ENCODE measurements at places on chromosomes 4 and X.
A peak's percentile ranks its signal among the peaks of the same experiment; 100 is the strongest.

DNA sequence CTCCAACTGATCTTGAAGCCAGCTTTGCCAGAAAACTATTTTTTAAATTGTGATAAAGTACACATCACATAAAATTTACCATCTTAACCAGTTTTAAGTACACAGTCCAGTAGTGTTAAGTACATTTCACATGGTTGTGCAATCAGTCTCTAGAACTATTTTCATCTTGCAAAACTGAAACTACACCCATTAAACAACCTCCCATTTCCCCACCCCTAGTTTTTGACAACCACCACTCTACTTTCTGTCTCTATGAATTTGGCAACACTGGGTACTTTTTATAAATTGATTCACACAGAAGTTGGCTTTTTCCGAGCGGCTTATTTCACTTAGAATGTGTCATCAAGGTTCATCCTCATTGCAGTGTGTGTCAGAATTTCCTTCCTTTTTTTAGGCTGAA is 31.0 kb downstream of the TRPC5 start:
- H3K27me3 ChIP-seq: no peaks in the 10 kb centered on the region
- DNase-seq: no peak
- H3K4me1 ChIP-seq: no peaks in the 10 kb centered on the region
- H3K27ac ChIP-seq: no peak overlapping the region

DNA sequence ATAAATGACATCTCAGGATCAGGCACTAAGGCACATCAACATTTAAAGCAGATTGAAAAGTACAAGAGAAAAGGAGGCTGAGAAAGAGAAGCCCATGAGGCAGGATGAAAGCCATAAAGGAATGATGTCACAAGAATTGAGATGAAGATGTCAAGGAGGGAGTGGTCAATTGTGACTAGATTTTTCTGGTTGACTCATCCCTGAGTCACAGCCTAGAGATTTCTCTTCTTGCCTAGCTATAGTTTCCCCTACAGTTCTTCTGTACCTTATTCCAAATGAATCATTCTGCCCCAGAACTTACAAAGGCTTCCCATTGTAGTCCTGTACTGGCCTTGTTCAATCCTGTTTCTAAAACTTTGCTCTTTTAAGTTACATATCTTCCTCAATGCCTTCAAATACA is 3.4 kb upstream of the USP53 start:
- peaks cover 25% of the 10 kb centered on the region for H3K4me1 ChIP-seq
- H3K27me3 ChIP-seq: no peaks in the 10 kb centered on the region
- H3K36me3 ChIP-seq: no peaks in the 10 kb centered on the region
- no peak for DNase-seq
- no peak overlapping the region for H3K4me3 ChIP-seq
- H3K27ac ChIP-seq: no peak overlapping the region

DNA sequence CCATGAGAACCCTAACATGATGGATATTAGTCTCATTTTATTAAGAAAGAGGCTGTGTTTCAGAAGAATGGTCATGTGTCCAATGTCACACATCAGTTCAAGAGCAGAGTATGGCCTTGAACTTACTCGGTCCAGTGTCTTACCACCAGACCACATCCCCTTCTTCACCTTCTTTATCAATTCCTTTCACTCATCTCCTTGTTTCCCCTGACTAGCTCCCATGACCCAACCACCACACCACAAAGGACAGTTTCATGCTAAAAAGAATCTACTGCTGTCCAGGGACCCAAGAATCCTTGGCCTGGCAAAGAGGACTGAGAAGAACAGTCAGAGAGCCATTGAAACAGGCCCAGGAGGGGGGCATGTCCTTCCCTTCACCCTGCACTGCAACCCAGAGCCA is 33.6 kb upstream of the MSN start:
- peak overlapping the region; percentile 74 for H3K27ac ChIP-seq
- no peaks in the 10 kb centered on the region for H3K36me3 ChIP-seq
- DNase-seq: no peak
- peaks cover 8% of the 10 kb centered on the region for H3K4me1 ChIP-seq
- H3K27me3 ChIP-seq: no peaks in the 10 kb centered on the region

- no peaks in the 10 kb centered on the region for H3K36me3 ChIP-seq
- no peak overlapping the region for H3K27ac ChIP-seq
- no peak for DNase-seq
- H3K4me1 ChIP-seq: no peaks in the 10 kb centered on the region
Measured at GRCh38 chrX:71195964-71196649, 26.9 kb upstream of the GJB1 start.

DNA sequence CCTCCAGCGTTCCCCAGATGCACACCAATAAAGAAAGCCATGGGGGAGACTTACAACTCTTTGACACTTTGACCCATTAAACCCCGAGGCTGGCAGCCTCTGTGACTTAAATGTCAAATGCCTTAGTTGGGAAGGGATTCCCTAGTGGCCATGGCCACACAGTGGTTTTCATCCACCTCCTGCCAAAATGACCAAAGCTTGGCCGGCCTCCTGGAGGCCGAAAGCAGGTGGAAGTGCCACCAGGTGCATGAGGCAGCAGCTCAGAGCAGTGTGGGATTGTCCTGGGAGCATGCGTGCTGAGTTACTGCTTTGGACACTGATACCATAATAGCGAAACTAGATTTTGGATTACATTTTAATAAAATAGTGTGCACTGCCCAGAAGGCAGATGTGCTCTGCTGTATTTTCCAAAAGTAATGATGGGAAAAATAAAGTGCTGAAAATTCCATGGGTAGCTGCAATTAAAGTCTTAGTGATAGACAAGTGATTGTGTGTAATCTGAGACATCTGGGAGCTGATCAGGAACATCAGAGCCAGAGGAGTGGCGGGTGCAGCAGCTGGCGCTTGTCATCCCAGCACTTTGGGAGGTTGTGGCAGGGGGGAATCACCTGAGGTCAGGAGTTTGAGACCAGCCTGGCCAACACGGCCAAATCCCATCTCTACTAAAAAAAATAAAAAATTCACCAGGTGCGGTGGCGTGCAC is 39.8 kb upstream of the TADA2B start:
- DNase-seq: no peak
- H3K27ac ChIP-seq: no peak overlapping the region

- no peaks in the 10 kb centered on the region for H3K27me3 ChIP-seq
- no peaks in the 10 kb centered on the region for H3K36me3 ChIP-seq
- H3K4me1 ChIP-seq: no peaks in the 10 kb centered on the region
- DNase-seq: no peak
Measured at GRCh38 chr4:4667622-4668081, 125.8 kb upstream of the STX18 start.
